ENCODE measurements at places on chromosomes 12 and 14. TPM values are rescaled to one million over a fixed set of nuclear protein-coding genes. Genes with fewer than 3 reads are reported as not detected.
A peak's percentile ranks its signal among the peaks of the same experiment; 100 is the strongest.

The TRPV4 gene
- 6.0 TPM for total RNA-seq

DNA sequence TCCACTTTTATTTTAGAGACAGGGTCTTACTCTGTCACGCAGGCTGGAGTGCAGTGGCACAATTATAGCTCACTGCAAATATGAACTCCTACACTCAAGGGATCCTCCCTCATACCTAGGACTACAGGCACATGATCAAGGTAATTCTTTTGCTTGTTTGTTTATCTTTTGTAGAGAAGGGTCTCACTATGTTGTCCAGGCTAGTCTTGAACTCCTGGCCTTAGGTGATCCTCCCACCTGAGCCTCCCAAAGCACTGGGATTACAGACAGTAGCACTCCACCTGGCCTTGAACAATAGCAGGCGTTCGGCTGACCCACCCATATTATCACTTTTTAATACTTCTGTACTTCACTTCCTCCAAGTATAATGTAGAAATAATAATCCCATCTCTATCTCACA is 1.4 kb upstream of the RACGAP1 start:
- H3K4me3 ChIP-seq, result no peak overlapping the region
- H3K36me3 ChIP-seq, result no peaks in the 10 kb centered on the region
- H3K27me3 ChIP-seq, result no peaks in the 10 kb centered on the region
- DNase-seq, result no peak
- H3K4me1 ChIP-seq, result no peaks in the 10 kb centered on the region

The HCAR2 gene
- not detected for total RNA-seq

GRCh38 chr14:86575141-86575540 is 1045.2 kb downstream of the FLRT2 start:
- no peaks in the 10 kb centered on the region for H3K4me1 ChIP-seq
- no peaks in the 10 kb centered on the region for H3K36me3 ChIP-seq
- no peak for DNase-seq
- H3K27ac ChIP-seq, result no peak overlapping the region
- H3K27me3 ChIP-seq, result no peaks in the 10 kb centered on the region

DNA sequence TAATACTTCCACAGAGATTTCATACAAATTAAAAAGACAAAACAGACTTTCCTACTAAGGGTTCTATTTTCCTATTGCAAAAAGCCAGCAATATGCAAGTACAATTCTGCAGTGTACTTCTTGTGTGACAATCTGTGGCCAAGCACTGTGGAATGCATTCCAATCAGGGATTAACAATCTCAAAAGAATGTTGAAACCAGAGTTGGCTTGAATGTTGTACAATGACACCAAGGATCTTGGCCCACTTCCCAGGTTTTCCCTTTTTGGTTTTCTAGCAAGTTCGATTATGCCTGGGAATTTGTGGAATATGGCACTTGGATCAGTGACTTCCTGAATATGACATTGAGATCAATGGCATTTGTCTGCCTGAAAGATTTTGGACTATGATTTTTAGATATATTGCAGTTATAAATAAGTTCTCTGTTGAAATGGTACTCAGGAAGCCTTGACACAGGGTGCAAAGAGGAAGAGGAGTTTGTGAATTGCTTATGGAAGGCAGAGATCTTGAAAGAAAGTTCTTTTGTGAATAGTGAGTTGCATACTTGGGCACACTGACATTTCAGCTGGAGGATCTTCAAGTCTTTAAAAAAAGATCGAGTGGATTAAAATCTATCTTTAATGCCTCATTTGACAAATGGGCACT is 81.4 kb upstream of the FERMT2 start:
- H3K36me3 ChIP-seq, result no peaks in the 10 kb centered on the region
- H3K4me1 ChIP-seq, result no peaks in the 10 kb centered on the region
- H3K27me3 ChIP-seq, result no peaks in the 10 kb centered on the region
- DNase-seq, result no peak
- H3K4me3 ChIP-seq, result no peak overlapping the region

DNA sequence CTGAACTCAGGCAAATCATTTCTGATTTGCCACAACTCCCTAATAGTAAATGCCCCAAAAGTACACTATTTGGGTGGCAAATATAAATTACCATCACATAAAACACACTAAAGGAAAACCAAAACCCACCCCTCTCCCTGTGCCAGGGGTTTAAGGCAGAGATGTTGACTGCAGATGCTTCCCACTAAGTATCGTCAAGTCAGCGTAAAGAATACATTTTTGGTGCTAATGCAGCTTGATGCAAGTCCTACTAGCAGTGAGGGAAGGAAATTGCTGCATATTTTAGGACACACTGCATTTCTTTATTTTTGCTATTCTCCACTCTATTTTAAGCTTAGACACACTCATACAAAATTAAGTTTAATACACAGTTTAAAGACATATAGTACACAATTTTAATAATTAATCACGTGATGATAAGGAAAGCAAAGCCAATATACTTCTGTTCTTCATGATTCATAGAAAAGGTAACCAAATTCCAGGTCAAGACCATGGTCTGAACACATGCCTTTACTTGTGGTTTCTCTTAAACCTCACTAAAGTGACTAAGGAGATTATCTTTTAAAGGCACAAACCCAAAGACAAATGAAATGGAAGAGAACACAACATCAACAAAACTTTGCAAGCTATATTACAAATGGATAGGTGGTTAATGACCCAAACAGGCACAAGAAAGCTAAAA is 162.2 kb downstream of the STXBP6 start:
- H3K27me3 ChIP-seq, result no peaks in the 10 kb centered on the region
- no peak for DNase-seq
- no peaks in the 10 kb centered on the region for H3K36me3 ChIP-seq

DNA sequence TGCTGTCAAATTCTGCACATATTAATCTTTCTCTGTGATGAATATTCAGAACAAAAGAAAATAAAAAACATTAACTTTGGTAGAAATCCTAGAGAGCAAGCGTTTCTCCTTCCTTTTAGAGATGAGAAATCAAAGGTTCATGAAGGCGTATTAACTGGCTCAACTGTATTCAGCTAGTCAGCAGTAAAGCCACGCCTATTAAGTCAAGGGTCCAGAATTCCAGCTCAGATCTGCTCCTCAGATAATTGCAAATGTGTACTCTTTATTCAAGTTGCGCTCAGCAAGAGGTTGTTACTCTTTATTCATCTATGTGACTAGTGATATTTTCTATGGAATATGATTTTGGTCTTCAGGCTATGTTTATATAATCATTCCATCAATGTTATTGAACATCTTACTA is 13.1 kb upstream of the POC1B start:
- no peaks in the 10 kb centered on the region for H3K27me3 ChIP-seq
- H3K27ac ChIP-seq, result no peak overlapping the region
- DNase-seq, result no peak
- no peak overlapping the region for H3K4me3 ChIP-seq

GRCh38 chr12:26633591-26634210 is 199.3 kb downstream of the ITPR2 start:
- DNase-seq, result no peak
- peaks cover under 1% of the 10 kb centered on the region for H3K36me3 ChIP-seq
- H3K27me3 ChIP-seq, result no peaks in the 10 kb centered on the region
- H3K4me1 ChIP-seq, result no peaks in the 10 kb centered on the region
- H3K4me3 ChIP-seq, result no peak overlapping the region

GRCh38 chr12:131088701-131089530 is 135.2 kb downstream of the ADGRD1 start:
- H3K36me3 ChIP-seq, result no peaks in the 10 kb centered on the region
- no peak overlapping the region for H3K27ac ChIP-seq
- no peaks in the 10 kb centered on the region for H3K27me3 ChIP-seq
- H3K4me1 ChIP-seq, result no peaks in the 10 kb centered on the region
- DNase-seq, result peak; percentile 35

The WDHD1 gene
- total RNA-seq, result 0.53 TPM

GRCh38 chr14:96741151-96741977 is 55.8 kb upstream of the VRK1 start:
- no peak overlapping the region for H3K27ac ChIP-seq
- no peaks in the 10 kb centered on the region for H3K36me3 ChIP-seq
- H3K4me1 ChIP-seq, result no peaks in the 10 kb centered on the region
- H3K4me3 ChIP-seq, result no peak overlapping the region

GRCh38 chr12:66503746-66504145 is 175.1 kb downstream of the GRIP1 start:
- H3K27ac ChIP-seq, result no peak overlapping the region
- DNase-seq, result no peak
- no peak overlapping the region for H3K4me3 ChIP-seq
- H3K4me1 ChIP-seq, result no peaks in the 10 kb centered on the region
- H3K36me3 ChIP-seq, result no peaks in the 10 kb centered on the region

The LPAR5 gene
- total RNA-seq, result 0.83 TPM

The MAP1LC3B2 gene
- not detected for total RNA-seq

The CNTN1 gene
- 0.18 TPM for total RNA-seq

DNA sequence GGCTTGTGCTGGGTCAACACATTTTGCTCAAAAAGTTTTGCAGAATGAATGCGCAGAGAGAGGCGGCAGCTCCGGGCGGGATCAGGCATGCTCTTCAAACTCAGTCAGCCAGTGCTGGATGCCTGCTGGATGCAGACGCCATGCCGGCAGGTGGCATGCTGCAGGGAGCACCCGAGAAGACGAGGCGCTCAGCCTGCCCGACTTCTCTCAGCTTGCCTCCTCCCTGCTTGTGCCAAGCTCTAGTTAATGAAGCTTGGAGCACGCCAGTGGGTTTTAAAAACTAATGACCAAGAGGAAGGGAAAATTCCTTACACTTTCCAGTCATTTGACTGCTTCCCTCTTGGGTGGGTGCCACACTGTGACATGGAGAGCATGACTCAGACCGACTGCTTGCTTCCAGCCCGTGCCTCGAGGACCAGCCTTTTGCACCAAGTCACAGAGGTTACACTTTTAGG is 39.8 kb downstream of the SLC24A4 start:
- no peak for DNase-seq
- H3K27me3 ChIP-seq, result no peaks in the 10 kb centered on the region
- H3K4me1 ChIP-seq, result no peaks in the 10 kb centered on the region

GRCh38 chr14:80523518-80524117 is 312.3 kb upstream of the DIO2 start:
- H3K4me1 ChIP-seq, result no peaks in the 10 kb centered on the region
- H3K27me3 ChIP-seq, result no peaks in the 10 kb centered on the region
- no peak for DNase-seq
- H3K27ac ChIP-seq, result no peak overlapping the region

DNA sequence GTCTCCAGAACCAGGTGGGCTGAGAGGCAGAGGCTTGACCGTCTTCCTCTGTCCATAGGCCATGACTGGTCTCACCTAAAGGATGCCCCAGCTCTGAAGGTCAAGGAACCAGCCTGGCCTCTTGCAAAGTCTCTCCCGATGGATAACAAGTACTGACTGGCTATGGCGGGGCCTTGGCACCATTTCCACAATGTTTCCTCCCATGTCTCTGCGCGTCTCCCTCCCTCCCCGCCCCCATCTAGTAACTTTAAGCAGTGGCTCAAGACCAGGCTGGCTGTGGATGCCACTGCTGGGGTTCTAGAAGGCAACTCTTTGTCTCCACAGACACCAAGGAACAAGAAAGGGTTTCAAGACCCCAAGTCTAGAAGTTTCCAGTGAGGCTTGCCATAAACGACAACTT is 275.5 kb downstream of the DPF3 start:
- no peak overlapping the region for H3K27ac ChIP-seq
- H3K4me3 ChIP-seq, result no peak overlapping the region
- no peaks in the 10 kb centered on the region for H3K4me1 ChIP-seq
- no peaks in the 10 kb centered on the region for H3K36me3 ChIP-seq
- H3K27me3 ChIP-seq, result no peaks in the 10 kb centered on the region
